ENCODE measurements at places on chromosomes 2 and 18. TPM values are rescaled to one million over a fixed set of nuclear protein-coding genes. Genes with fewer than 3 reads are reported as not detected.
A peak's percentile ranks its signal among the peaks of the same experiment; 100 is the strongest.

The RBBP8 gene
- total RNA-seq, result 4.5 TPM

The G6PC2 gene
- total RNA-seq, result not detected

The DAPL1 gene
- not detected for total RNA-seq

The COL4A3 gene
- 5.8 TPM for total RNA-seq

The ZFP36L2 gene
- 45.0 TPM for total RNA-seq

The CD207 gene
- not detected for total RNA-seq

The UGT1A9 gene
- not detected for total RNA-seq

GRCh38 chr2:164314148-164314547 is 307.1 kb downstream of the GRB14 start:
- DNase-seq, result no peak

- no peak for DNase-seq
Observed at GRCh38 chr2:3115301-3116042, 262.1 kb downstream of the EIPR1 start.

DNA sequence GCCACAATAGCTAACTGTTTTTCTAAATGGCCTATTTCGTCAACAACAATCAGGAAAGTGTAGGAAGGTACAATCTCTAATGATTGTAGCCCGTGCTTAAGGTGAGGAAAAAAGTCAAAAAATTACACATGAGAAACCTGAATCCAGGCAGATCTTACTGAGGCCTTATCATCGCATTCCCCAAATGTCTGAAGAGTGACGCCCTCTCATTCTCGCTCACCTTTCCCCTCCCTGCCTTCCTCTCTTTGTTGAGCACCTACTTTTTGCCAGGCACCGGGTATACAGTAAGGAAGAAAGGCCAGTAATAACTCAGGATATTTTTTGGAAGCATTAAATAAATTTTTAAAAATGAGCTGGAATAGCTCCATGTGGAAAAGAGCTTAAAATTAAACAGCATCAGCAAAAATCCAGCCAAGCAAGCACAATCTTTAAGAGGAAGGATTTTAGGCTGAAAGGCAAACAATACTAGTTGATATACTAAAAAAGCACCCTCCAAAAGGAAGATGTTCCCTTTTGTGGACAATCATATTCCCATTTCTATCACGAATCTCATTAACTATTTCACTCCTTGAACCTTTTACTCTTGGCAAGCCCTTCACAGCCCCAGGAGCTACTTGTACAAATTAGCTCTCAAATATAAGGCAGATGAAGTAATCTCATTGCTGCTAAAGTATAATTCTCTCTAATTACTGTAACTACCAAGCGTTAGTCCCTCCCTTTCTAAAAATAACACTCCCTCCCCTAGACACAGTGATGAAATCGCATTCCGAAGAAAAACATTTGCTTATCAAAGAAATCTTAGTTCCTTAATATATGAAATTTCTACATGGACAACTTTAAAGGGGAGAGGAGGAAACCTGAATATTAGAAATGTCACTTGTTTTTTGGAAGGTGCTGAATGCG is 40.0 kb downstream of the STAT1 start:
- no peak for DNase-seq

DNA sequence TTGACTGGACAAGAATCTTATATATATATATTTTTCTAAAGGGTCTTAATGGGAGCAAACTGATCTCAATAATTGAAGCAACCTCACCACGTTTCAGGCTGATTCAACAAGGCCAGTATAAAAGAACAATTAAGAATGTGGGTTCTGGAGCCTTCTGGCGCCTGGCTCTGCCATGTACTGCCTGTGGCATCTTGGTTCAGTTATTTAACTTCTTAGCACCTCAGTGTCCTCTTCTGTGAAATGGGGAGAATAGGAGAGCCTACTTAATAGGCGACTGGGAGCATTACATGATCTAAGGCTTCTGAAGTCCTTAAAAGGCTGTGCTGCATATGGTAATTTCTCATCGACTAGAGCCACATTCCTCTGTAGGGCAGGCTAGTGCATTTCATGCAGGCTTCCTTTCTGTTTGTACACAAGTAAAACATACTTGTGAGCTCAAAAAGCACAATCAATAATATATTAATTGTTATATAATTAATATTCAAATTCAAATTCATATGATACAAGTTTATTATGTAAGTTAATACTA is 118.4 kb upstream of the LYPD1 start:
- DNase-seq, result no peak

DNA sequence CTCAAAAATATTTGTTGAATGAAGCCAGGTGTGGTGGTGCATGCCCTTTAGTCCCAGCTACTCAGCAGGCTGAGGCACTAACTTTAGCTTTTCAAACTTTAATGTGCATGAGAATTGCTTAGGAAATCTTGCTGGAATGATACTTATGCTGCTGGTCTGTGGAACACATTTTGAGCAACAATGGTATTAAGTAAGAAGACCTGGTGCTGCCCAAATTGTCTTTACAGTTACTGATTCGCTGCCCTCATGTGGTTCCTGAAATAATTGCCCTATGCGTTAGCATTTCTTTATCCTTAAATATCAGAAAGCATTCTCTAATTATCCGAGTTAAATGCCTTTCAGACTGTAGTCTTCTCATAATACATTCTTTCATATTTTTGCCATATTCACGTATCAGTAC is 76.0 kb upstream of the SESTD1 start:
- no peak for DNase-seq

DNA sequence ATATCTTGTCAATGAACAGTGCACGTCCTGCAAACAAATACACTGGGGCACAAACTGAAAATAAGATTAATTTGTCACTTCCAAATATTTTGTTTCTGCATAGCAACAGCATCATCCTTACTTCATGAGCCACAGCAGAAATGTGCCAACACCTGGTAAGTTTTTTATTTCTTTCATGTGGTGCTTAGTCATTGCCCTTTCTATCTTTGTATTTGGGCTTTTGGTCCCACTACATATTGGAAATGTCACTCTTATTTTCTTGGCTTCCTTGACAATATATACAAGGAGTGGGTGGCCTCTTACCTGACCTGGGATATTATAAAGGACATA is 208.0 kb downstream of the RBM43 start:
- DNase-seq, result no peak

DNA sequence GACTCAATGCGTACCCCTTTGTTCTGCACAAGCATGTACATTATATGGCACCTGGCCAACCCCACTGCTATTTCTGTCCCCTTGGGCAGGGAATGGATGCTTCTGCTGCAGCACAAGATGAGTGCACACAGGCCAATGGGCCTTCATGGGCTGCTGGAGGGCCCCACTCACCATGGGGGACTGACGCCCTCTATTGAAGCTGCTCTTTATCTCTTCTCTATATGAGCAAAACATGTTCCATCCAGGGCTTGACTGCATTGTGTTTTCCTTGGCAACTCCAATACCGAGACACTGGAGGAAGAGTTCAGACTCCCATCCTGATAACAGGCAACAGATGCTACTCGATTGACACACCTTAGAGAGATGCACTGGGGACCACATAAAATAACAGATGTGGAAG is 251.6 kb upstream of the NCKAP5 start:
- no peak for DNase-seq

DNA sequence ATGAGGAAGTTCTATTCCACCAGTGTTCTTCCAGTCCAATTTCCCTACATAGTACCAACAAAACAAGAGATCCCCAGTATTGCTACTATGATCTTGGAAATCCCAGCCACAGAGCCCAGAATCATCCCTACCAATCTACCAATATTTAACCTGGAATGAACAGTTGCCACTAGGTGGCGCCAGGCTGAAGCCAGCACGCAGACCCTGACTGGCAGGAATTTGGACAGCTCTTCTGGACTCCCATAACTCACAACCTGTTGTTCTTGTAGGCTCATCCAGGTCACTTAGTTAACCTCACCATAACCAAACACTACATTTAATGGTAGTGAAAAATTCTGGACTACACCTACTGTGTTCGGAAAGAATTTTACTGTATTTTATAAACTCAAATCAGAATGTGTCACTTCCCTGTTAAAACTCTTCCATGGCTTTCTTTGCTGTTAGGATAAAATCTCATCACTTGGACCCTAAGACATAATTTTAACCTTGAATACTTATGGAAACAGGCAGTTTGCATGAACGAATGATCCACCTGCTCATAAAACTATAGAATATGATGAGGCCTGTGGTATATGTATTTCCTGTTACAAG is 59.8 kb upstream of the SLC38A11 start:
- peak; percentile 70 for DNase-seq

DNA sequence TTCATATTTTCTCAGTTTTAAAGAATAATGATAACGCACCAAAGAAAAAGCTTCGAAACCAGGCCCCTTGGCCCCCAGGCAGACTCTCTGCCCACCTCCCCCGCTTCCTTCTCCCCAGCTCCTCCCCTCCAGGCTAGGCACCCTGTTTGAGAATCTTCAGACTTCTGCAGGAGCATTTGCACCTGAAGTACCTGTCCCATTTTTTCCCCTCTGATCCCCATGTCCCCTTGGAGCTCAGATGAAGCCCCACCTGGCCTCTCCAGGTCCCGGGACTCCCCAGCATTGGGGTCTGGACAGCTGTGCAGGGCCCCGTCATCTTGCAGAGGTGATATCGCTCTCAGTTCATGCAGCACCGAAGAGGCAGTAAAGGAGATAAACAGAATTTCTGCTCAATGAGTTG is 35.5 kb upstream of the KLHL29 start:
- DNase-seq, result no peak

DNA sequence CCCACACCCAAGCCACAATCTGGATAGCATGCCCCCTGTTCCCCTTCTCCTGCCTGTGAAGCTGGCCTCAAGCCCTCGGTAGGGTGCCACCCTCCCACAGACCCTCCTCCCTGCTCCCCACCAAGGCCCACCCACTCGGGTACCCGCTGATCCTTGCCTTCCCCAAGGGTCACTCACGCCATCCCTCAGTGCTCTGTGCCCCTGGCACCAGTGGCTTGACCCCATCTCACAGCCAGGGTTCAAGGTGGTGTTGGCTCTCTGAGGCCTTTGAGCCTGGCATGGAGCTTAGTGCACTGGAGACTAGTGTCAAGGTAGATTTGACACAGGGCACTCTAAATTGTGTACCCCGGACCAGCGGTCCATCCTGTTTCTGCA is 11.9 kb downstream of the ADRA2B start:
- DNase-seq, result no peak

GRCh38 chr2:239881561-239882320 is 143.4 kb downstream of the NDUFA10 start:
- peak; percentile 39 for DNase-seq

GRCh38 chr2:177325554-177325953 is 61.0 kb upstream of the NFE2L2 start:
- no peak for DNase-seq

- DNase-seq, result peak; percentile 75
Observed at GRCh38 chr2:96906729-96907114, 36.8 kb upstream of the SEMA4C start.
